Fibroblast of pulmonary artery (primary cell): ENCODE measurements at places on chromosomes 3 and 15.

- DNase-seq: no peak
Measured at GRCh38 chr3:110542552-110543150, 529.0 kb upstream of the NECTIN3 start.

- no peak for DNase-seq
Measured at GRCh38 chr3:140223631-140224030, 288.6 kb downstream of the CLSTN2 start.

DNA sequence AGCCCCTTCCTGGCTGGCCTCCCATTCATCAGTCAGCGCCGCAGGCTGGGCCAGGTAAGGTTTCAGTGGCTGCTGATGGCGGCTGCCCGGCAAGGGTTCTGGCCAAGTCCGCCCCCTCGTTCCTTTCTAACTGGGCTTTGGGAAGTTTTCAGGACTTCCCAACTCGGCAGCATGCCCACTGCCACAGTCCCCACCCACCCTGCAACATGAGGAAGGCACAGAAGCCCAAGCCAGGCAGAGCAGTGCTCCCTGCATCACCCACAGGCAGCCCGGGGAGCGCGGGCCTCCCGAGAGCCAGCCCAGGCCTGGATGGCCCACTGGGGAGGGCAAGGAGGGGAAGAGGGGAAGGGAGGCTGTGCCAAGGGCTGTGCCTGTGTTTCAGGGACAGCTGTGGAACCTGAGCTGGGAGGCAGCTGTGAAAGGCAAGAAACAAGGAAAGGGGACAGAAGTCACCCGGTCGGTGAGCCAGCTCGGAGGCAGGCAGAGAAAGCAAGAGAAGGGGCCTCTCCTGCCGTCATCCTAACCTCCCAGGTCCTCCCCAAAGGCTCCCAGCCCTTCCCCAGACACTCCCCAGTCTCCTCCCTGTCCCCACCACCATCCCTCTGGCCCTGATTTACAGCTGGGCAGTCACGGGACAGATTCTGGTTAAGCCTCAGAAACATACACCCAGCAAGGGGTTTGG, 73.9 kb downstream of the CPN2 start:
- peak; percentile 83 for DNase-seq

- DNase-seq: peak; percentile 38
Measured at GRCh38 chr3:32480604-32481003, 22.0 kb downstream of the CMTM6 start.

DNA sequence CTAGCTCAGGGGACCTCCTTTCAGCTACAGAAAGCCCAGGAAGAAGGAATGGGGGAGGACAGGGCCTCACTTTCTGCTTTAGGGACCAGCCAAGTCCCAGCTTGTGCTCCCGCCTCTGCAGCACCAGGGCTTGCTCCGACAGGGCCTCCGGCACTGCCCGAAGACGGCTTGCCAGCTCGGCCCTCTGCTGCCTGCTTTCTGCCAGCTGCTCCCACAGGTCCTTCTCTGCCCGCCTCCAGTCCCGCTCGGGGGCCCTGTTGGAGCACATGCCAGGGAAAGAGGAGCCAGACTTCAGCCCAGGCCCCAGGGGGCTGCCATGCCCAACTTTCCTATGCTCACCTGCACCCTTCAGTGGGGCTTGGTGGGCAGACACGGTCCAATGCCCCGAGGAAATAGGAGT, 4.3 kb upstream of the CLK3 start:
- DNase-seq: no peak

GRCh38 chr15:64949383-64950186, 37.9 kb downstream of the ANKDD1A start:
- DNase-seq: no peak

DNA sequence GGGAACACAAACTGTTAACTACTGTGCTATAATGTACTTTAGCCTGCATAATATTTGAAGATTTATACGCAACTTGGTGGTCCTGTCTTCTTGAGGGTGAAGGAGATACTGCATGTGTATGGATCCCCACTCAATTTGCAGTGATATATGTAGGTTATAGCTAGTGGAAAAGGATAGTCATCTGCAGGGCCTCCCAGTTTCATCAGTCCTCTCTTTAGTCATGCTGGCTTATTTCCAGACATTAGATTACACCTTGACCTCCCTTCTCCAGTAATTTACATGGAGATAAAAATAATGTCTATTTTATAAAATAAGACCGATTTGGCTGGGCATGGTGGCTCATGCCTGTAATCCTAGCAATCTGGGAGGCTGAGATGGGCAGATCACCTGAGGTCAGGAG, 3.7 kb downstream of the NR1D2 start:
- no peak for DNase-seq

DNA sequence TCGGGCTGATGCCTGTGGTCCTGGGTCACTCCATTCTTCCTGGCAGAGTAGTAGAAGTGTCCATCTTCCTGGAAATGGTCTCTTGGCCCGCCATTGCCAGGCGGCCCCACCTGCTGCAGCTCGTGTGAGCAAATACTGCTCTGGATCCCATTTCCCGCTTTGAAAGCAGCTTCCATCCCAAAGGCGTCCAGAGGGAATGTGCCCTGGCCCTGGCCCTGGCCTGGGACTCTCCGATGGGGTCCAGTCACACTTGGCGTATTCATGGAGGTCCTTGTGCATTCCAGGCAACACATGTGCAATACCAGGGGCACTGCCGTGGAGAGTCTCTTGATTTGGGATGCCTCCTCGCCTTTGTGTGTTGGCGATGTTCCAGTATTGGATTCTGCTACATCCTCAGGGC, 111.1 kb downstream of the SNRPN start:
- no peak for DNase-seq

- DNase-seq: no peak
Measured at GRCh38 chr3:142866841-142867631, 21.8 kb downstream of the PCOLCE2 start.

DNA sequence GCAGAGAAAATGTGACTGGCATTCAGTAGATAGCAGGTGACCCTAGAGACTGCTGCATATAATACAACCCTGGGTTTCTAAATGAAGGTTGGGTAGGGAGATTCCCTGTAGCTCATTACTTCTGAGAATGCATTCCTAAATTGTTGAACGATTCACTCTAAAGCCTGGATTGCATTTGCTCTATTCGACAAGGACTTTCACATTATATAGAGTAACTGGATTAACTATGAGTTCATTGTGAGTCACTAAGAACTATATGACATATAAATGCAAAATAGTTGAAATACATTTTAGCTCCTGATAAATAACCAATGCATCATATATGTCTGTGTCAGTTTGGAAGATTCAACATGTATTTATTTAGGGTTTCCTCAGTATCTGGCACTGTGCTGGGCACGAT, 294.7 kb upstream of the CCDC54 start:
- no peak for DNase-seq

DNA sequence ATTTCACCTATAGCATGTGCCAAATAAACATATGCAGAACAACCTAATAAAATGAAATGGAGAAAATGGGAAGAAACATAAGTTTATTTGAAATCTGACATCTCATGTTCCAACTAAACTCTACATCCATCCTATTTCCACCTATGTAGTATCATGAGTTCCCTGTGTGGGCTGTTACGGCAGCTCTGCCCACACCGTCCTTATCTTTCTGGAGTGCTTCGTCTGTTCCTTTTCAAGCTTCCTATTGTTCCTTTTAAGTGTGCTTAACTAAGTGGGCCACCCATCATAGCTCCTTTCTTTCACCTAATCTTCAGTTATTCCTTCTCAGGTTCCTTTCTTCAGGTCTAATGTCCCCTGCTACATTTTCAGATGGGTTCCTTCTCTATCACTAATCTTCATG, 17.3 kb downstream of the RYR3 start:
- DNase-seq: no peak
